ENCODE measurements at places on chromosomes 6 and 20.

DNA sequence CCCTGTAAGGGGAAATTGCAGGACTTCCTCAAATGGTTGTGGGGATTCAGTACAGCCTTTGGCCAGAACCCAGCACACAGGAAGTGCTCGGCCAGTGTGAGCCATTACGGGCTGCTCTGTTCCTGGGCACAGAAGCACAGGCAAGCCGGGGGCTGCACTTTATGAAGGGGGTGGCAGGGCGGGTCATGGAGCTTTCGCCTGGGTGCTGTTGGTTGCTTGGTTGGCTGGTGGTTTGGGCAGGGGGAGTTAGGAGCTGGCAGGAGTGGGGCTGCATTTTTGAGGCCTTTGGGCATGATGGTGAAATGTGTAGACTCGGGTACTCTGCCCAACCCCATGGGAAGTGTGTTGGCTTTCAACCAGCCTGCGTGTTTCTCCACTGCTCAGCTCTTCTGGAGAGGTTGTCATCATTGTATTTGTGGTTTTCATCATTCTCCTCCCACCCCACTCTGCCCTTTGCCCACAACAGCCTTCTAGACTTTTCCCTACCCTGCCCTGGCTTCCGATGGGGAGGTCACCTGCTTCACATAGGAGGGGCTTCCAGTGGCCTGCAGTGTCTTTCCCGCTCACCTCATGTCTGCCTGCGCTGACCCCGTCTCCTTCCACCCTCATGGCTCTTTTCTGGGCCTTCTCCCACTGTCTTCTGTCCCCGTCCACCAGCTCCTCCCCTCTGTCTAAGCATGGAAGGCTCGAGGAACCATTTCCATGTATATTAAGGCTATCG, 16.1 kb upstream of the RBM38 start:
- no peak for DNase-seq

- no peak for DNase-seq
Observed at GRCh38 chr6:121135425-121135824, 198.9 kb downstream of the TBC1D32 start.

- DNase-seq, result no peak
Observed at GRCh38 chr20:56187534-56188165, 60.9 kb upstream of the MC3R start.

DNA sequence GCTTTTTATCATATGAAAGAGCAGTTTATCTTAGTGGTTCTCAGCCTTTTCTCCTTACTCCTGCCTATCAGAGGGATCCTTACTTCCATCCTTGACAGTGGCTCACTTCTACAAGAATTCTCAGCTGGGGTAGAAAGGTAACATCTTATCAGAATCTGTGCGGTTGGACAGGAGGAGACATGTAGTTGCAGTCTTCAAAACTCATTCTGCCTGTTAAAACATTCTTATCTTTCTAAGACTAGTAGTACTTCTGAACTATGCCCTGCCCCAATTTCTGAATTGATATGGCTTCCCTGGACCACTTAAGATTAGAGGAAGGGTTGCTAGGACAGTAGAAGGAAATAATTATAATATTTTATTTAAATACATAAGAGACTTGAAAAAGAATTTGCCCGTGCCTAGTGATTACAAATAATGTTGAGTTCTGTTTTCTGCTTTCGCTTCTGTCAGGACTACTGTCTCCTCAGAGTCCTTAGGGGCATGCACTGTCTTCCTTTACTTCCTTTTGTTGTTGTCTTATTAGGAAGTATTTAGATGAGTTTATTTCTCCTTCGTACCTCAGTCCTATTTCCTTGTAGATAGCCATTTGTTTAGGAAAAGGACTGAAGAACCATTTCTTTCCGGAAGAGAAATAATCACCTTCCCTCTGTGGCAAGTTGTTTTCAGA, 24.9 kb downstream of the BLTP3A start:
- no peak for DNase-seq

DNA sequence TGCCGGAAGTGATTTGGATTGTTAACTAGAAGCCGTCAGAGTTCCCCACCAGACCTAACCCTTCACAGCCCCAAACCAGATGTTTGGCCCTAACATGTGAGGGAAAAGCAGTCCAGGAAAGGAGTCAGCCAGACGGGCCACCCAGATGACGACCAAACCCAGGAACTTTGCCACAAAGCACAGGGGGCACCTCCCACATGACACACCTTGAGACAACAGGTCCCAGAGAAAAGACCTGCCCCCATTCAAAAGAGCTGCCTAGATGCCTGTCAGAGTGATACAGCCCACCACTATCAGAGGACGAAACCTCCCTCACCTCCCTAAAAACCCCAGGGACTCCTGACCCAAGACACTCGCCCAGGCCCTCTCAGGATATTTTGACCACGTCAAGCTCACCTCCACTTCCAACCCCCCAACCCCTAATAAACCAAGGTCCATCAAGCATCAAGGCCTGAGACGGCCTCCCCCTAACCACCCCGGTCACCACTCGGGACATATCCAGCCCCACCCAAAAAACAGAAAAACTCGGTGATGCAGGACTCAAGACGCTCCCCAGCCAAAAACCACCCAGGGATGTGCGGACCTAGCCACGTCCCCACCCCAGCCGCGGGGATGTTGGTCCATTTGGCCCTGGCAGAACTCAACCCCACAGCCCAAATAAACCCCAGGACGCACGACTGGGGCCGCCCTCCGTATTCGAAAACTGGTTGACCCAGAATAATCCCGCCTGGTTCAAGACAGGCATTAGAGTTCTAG, 662 bp downstream of the ZNF343 start:
- peak; percentile 44 for DNase-seq

- peak; percentile 50 for DNase-seq
Observed at GRCh38 chr6:32973144-32974015, 5.0 kb downstream of the BRD2 start.

DNA sequence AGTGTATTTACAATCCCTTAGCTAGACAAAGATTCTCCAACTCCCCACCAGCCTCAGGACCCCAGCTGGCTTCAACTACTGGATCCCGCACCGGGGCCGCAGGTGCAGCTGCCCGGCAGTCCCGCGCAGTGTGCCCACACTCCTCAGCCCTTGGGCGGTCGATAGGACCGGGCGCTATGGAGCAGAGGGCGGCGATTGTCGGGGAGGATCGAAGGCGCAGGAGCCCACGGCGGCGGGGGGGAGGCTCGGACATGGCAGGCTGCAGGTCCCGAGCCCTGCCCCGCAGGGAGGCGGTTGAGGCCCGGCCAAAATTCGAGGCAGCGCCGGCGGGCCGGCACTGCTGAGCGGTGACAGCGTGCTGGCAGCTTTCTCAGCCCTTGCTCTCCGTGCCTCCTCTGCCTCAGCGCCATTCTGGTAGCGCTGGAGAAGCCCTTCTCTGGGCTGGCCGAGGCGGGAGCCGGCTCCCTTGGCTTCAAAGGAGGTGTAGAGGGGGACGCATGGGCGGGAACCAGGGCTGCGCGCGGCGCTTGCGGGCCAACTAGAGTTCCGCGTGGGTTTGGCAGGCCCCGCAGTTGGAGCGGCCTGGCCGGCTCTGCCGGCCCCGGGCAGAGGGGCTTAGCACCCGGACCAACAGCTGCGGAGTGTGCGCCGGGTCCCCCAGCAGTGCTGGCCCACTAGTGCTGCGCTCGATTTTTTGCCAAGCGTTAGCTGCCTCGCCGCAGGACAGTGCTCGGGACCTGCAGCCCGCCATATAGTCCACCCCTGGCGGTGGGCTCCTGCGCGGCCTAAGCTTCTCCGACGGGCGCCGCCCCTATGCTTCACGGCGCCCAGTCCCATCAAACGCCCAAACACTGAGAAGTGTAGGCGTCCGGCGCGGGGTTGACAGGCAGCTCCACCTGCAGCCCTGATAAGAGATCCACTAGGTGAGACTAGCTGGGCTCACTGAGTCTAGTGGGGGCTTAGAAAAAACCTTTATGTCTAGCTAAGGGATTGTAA, 32.4 kb upstream of the KIF13A start:
- no peak for DNase-seq

DNA sequence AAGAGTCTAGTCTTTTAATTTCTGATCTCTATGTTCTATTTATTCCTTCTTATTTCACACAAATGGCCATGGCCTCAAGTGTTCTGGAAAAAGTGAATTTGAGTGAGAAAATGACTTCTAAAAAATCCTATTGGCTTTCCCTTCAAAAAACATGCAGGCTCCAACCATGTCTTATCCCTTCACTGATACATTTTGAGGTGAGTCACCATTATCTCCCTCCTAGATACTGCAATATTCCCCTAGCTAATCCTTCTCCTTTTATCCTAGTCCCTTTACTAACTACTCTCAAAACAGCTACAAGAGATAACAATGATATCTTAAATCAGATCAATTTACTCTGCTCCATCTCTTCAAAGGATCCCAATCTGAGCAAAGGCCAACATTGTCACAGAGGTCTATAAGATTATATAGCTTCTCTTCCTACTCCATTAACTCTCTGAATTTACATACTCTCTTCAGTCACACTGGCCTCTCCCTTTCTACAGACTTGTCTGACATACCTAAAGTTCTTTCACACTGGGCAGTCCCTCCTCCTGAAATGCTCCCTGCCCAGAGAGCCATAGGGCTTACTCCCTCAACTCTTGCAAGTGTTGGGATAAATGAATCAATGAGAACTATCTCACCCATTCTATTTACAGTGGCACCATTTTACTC, 129.2 kb downstream of the TENT5A start:
- no peak for DNase-seq

- no peak for DNase-seq
Observed at GRCh38 chr6:13507306-13507860, 20.0 kb upstream of the GFOD1 start.

GRCh38 chr6:111828809-111829208, 44.4 kb downstream of the FYN start:
- DNase-seq, result no peak

DNA sequence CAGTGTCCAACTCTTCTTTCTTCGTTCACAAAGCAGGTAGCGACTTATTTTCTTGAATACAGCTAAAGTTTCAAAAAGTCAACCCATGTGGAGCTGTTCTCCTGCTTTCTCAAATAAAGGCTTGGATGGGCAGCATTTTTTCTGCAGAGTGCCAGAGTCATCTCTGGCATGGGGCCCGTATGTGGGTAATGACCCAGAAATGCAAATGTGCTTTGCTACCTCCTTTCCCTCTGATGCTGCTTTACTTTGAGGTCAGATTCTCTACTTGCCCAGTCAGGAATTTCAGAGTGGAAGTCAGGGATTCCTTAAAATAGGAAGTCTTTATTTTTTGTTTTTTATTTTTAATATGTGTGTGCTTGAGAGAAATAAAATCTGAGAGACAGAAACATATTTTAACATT, 4.9 kb downstream of the NKAIN2 start:
- no peak for DNase-seq

DNA sequence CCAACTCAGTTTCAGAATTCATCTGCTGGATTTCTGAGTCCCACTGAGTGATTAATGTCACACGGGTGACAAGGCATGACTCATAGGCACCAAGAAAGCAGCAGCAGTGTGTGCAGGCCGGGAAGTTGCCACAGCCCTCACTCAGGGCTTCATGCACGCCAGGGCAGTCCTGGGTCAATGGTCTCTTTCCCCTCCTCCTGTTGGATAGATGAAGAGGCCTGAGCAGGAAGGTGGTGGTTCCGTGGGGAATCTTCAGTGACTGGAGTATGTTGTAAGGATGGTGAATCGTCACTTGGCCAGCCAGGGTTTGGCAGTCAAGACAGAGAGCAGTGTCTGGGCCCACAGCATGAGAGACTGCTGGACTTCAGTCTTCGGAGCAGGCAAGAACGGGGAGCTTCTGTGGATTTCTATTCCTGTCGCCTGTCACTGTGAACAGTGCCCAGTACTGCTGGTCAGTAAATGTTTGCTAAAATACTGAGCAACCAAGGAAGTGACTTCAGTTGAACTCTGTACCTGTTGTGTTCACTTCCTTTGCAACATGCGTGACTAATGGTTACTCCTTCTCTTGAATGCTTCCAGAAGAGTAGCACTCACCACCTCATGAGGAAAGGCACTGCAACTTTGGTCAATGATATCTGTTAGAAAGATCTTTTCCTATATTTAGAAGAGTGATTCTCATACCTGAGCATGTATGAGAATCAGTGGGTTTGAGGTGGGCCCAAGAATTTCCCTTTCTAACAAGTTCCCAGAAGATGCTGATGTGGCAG, 62.0 kb upstream of the CD93 start:
- peak; percentile 89 for DNase-seq

Data from fibroblast of skin of abdomen (primary cell).